ENCODE measurements at places on chromosomes 2 and 18.

GRCh38 chr18:45734505-45734904 is 10.5 kb downstream of the SLC14A1 start:
- no peak for DNase-seq

DNA sequence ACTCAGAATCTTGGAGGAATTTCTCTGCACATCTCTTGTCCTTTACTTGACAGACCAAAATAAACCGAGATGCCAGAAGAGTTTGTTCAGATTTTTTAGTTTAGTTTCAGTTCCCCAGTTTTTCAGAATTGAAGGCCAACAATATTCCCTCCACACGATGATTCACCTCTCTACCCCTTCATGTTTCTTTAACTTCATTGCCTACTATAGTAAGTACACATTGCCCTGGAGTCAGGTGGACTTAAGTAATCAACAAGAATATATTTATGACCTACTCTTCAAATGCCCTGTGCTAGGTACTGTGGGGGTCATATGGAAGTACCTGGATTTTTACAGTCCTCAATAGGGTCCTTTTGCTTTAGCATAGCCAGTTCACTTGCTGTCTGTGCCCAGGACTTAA is 79.6 kb upstream of the CTLA4 start:
- DNase-seq: no peak

DNA sequence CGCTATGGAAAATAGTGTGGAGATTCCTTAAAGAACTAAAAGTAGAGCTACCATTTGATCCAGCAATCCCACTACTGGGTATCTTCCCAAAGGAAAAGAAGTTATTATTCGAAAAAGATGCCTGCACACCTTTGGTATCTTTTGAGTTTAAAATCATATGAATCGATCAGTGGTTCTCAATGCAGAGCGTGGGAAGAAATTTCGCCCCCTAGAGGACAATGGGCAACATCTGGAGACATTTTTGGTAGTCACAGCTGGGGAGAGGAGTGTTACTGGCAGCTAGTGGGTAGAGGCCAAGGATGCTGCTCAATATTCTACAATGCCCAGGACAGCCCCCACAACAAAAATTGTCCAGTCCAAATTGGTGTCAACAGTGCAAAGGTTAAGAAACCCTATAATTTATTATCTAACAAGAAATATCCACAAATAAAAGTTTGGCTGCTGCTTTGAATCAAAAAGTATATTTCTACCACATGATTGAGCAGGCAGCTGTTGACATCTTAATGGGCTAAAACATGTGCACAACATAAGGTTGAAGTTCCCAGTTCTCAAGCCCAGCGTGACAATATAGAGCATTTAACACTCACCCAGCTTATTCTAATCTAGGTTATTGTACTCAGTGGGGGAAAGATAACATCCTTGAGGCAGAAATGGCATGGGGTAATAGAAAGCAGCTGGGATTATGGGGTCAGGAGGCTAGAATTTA is 425.7 kb downstream of the LRATD1 start:
- no peak for DNase-seq

DNA sequence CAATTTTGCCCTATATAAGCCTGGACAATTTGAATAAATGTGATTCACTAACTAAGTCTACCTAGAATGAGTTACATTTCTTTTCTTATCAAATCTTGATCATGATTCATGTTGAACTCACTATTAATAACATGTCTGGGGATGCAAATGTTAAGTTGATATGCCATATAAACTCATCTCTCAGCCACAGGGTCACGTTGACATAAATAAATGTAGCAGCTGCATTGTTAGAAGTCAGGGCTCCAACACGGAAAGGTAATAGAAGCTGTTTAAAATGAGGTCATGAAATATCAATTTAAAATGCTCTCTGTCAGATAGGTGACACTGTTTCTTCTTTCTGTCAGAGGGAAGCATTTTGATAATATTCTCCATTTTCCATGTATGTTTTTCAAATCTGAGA is 521.9 kb downstream of the CCDC85A start:
- DNase-seq: no peak

DNA sequence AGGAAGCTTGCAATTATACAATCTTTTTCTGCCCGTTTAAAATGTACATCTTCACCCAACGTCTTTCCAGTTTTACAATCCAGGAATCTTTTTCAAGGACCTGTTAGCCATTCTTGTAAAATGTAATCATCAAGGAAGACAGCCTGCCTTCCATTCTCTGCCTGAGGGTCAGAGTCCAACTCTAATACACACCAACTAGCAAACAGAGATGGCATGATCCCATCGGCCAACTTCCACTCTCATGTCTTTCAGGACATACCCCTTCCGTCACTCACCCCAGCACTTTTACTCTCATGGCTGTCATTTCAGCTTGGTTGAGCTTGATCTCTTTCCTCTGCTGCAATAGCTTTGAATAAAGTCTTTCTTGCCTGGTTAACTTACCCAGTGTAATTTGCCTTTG is 172.5 kb upstream of the NETO1 start:
- no peak for DNase-seq

GRCh38 chr2:46157072-46157965 is 139.9 kb upstream of the EPAS1 start:
- no peak for DNase-seq
